ENCODE measurements at places on chromosomes 3 and 15.
A peak's percentile ranks its signal among the peaks of the same experiment; 100 is the strongest.

- DNase-seq, result no peak
Observed at GRCh38 chr3:127041933-127042332, 59.0 kb downstream of the PLXNA1 start.

DNA sequence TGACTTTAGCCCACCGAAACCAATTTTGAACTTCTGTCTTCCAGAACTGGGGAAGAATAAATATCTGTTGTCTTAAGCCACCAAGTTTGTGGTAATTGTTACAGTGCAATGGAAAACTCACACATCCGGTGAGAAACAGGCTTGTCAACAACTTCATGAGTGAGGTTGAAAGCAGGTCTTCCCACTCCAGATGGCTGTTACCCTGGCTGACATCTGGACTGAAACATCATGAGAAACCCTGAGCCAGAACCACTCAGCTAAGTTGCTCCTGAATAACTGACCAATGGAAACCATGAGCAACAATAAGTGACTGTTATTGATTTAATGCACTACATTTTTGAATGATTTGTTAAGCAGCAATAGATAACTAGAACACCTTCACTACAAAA is 10.3 kb downstream of the ACSBG1 start:
- no peak for DNase-seq

- no peak for DNase-seq
Observed at GRCh38 chr3:49401766-49402165, 10.0 kb downstream of the RHOA start.

DNA sequence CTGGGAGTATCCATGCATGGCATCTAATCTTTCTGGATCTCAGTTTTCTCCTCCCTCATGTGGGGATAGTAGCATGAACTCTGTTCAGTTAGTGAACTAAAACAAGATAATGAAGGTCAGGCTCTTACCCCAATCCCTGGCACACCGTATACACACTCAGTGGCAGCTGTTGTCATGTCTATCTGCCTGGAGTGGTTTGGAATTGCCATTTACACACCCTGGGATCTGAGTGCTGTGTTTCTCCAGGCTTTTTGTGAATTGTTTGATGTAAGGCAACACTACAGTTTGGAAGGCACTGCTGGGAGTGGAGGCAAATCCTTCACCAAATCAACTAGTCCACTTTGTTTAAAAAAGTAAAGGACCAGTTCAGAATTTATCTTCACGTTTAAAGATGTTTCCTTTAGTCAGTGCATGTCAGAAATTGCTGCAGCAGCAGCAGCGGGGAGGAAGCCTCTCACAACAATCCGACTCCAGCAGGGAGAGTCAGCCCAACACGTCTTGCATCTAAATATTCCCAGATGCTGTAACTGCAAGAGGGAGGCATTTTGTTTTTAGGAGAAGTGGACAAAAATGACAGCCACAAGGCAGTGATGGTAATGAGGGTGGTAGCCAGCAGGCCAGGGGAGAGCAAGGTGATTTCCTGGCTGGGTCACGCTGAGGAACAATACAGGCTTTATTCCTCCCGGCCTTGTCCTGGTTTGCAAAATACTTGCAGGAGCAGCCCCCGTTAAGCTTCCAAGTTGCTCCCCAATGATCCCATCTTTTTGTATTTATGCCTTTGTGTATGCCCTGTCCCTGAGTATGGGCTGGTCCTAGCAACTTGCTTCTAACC is 128.5 kb upstream of the LRIG1 start:
- no peak for DNase-seq

DNA sequence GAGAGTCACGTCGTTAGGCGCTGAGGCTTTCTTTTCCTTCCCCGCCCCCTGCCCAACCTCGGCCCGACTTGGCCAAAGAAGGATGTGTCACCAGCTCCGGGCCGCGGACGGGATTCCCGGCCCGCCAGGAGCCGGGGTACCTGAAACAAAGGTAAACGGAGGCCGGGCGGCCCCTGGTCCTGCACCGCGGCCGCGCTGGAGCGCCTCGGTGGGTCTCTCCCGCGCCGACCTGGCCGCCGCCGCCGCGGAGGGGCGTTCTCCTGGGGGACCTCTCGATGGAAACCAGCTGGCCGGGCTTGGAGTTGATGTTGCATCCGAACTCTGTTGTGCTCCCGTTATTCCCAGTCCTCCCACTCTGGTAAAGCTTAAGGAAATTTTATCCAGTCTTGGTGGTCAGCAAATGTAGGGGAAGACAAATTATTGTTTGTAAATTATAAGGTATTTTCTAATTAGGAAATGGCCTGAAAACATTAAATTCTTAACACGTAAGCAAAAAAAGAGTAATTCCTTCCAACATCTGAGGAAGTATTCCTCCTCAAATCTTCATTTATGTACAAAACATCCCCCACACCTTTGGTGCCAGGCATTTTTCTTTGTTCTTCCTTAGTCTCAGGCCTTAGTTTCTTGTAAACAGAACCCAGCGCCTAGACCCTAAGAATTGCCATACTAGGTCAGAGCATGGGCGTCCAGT is 888 bp downstream of the PPP2R3A start:
- DNase-seq, result no peak

- peak; percentile 16 for DNase-seq
Observed at GRCh38 chr15:31338879-31339557, 12.4 kb downstream of the KLF13 start.

All from COLO829 (cell line).